Hypothalamus (tissue), 51 donors: ENCODE measurements at places on chromosomes 7 and 10.

DNA sequence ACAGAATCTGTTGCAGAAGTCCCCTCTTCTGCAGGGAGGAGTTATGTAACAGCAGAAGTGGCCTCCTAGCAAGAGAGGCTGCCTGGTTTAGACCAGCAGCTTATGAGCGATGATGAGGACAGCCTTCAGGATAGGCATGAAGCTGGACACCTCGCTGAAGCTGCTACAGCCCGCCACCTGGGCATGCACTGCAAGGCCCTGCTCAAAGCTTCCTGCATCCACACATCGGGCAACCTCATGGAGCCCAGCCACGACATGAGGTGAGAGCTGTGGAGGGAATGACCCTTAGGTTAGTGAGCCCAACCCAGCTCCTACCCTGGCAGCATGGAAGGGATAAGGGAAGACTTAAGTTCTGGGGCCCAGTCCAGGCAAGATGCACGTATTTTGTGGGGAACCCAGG lies 24.7 kb downstream of the WNT8B start:
- no peak for DNase-seq

DNA sequence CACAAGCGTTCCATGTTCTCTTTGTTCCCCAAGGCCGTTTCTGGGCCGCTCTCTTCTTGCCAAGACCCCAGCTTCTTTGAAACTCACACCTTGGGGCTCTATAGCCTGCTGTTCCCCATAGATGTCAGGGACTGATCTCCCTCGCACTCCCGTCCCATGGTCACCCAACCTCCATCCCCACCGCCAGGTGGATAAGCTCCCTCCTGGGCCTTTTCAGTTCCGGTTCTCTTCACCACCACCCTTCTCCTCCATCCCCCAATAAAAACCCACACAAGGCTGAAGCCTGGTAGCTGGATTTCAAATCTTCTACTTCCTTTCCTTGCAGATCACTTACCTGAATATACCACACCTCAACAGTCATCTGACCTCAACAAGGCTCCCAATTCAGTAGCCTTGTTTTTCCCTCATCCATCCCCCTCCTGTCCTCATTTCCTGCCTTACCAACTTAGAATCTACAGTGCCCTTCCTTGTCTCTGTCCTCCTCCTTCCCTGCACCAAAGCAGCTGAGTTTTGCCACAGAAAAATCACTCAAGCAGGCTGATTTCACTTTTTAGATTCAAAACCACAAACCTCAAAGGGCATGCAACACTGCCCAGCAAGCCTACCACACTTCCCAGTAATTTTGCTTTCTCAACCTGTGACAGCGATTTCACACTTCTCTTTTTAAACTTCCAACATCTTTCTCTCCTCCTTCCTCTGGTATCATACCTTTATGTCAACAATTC lies 7.7 kb downstream of the SLC37A3 start:
- no peak for DNase-seq

- no peak for DNase-seq
Measured at GRCh38 chr10:11655836-11656235, 44.4 kb upstream of the USP6NL start.

DNA sequence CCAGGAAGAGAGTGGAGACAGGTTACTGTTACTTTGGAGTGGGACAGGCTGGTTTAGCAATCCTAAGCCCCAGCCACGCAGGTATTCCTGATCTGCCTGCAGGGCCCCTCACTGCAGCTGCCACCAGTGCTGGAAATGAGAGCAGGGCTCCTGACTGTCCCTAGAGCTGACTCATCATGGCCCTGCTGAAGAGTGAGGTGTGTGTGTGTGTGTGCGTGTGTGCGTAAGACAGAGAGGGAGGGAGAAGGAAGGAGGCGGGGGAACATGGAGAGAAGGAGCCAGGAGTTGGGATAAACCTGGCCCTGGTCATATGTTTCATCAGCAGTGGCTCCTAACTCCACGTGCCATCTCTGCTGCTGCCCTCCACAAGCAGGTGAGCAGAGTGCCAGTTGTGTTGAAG lies 3.6 kb downstream of the FOXI2 start:
- no peak for DNase-seq

GRCh38 chr7:99505324-99505662 lies 831 bp downstream of the ZKSCAN5 start:
- no peak for DNase-seq

GRCh38 chr7:107322015-107322414 lies 147.8 kb upstream of the GPR22 start:
- DNase-seq: no peak

- DNase-seq: no peak
Measured at GRCh38 chr10:132480356-132480755, 57.2 kb upstream of the INPP5A start.
